ENCODE measurements at places on chromosomes 4 and X.

DNA sequence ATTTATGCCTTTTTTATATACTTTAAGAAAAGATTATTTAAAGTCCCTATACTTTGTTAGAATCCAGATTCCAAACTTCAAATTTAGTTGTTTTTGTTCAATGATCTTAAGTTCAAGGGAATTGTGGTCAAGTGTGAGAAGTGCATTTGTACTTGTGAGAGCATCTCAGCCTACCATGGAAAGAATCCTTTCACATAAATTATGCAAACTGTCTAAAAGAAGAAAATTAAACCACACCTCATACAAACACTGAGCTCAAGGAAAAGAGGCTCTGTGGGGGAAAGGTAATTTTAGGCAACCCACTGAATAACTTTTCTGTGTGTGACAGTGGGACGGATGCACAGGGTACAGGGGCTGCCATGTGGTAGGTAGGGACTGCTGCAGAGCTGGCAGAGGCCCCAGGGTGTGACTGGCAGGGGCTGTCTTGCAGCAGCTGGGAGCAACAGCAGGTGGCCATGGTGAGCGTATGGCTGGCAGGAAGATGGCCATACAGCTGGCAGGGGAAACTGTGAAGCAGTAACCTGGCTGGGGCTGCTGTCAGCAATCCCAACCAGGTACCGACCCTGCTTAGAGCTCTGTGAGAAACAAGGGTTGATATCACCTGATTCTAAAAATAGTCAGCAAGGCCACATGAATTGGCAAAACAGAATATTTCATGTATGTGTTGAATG, 130.6 kb downstream of the UGT8 start:
- no peak for DNase-seq

DNA sequence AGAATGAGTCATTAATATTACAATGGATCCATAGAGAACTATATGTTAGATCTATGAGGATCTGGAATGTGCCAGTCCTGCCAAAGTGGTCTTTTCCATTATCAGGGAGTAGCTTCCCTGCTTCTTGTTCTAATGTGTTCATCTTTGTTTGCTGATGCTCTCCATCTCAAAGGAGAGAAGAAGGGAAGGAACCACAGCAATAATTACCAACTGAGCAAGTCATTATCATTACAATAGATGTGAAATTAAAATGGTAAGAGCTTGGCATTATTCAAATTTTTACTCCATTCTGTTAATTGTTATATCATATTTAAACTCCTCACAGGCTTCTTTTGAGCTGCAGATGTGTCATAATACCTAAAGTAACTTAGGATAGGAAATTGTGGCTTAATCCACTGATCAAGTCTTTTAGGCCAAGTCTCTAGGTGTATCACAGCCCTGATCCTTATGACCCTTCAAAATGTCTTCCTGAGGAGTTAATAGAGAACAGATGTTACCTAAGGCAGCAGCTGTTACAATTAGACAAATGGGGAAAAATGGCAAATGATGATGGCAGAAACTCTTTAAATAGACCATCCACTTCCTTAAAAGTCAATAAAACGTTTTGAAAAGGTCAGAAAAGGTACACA, 1492.7 kb upstream of the IGFBP7 start:
- DNase-seq: no peak

DNA sequence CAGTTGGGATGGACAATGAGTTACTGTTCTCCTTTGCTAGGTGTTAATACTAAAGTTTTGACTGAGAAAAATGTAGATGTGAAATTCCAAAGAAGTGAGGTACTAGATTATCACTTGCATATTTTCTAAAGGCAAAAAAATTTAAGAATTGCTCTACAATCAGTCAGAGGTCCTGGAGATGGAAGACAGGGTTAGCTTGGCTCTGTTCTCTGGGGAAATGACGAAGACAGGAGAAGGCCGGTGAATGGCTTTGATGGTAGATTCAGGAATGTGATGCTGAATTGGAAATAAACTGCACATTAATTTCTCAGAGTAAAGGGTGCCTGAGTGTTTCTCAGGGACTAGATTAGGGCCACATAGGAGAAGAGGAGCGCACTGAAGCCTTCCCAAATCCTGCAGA, 214.0 kb upstream of the LEF1 start:
- no peak for DNase-seq

DNA sequence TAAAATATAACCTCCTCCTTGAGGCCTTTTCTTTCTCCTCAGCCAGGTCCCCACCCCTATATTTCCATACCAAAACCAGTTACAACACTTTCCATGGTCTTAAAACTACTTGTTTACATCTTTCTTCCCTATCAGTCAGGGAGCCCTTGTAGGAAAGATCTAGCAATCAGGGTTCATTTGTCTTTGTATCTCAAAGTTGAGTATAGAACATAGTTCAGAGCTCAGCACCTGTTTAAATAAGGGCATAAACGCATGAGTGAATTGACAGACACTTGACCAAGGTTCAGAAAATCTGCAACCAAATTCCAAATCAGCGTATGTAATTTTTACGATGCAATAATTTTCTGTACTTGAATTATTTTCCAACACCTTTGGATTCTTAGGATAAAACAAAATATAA, 352.2 kb upstream of the MAGEB16 start:
- no peak for DNase-seq

GRCh38 chr4:83272900-83273299, 11.7 kb downstream of the COQ2 start:
- no peak for DNase-seq

GRCh38 chr4:184348311-184349233, 125.8 kb downstream of the IRF2 start:
- DNase-seq: no peak

- no peak for DNase-seq
Measured at GRCh38 chr4:181030961-181031360, 1212.2 kb upstream of the TENM3 start.

GRCh38 chr4:137360761-137361160, 171.5 kb downstream of the PCDH18 start:
- no peak for DNase-seq

DNA sequence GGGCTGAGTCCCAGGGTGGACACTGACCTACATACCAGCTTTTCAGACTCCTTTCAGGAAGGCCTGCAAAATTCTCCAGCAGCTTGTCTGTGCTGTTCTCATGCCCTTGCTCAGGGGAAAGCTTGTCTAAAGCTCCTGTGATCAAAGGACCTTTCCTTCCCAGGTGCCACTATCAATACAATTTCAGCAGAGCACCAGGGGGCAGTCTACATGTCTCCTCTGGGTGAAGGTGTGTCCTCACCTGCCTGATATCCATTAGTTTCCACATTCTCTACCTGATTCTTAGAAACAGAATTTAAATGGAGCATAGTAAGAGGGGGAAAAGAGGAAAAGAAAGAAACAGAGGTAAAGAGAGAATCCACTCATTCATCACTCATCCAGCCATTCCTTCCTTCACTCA, 114.2 kb downstream of the PPARGC1A start:
- DNase-seq: no peak

Measured in stimulated activated CD4-positive, alpha-beta T cell treated with anti-CD3 and anti-CD28 coated beads, Interleukin-4, amount 100 ng/mL, for 48 hours (primary cell).